ENCODE measurements at places on chromosomes 1 and 21.
A peak's percentile ranks its signal among the peaks of the same experiment; 100 is the strongest.

DNA sequence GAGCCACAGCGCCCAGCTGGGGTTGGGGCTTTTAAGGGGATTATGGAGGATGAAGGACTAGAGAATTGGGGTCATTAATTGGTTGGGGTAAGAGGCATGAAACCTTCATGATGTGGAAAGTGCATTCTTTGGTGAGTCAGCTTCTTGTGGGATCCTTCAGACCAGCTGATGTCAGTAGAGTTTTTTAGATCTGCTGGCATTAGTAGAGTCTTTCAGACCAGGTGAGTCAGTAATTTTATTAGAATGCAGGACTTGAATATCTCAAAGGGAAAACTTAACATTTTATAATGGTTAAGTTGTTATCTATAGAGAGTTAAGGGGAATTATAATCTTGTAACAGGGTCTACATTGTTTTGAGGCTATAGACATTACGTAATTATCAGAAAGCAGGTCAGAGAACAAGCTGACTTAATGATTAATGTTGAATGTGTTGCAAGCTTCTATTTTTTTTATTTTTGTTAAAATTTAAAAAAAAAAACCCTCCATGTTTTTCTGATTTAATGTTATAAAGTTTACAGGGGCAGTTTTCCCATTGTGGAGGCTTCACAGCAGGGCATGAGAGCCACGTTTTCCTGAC is 160.9 kb upstream of the FMN2 start:
- DNase-seq = no peak

- no peak for DNase-seq
Observed at GRCh38 chr1:112712191-112712590, 2.9 kb downstream of the PPM1J start.

GRCh38 chr1:203968761-203969160 is 104.2 kb upstream of the SOX13 start:
- DNase-seq = no peak

- no peak for DNase-seq
Observed at GRCh38 chr1:36771240-36771639, 263.1 kb downstream of the GRIK3 start.

- DNase-seq = no peak
Observed at GRCh38 chr1:94063379-94063778, 57.6 kb downstream of the ABCA4 start.

DNA sequence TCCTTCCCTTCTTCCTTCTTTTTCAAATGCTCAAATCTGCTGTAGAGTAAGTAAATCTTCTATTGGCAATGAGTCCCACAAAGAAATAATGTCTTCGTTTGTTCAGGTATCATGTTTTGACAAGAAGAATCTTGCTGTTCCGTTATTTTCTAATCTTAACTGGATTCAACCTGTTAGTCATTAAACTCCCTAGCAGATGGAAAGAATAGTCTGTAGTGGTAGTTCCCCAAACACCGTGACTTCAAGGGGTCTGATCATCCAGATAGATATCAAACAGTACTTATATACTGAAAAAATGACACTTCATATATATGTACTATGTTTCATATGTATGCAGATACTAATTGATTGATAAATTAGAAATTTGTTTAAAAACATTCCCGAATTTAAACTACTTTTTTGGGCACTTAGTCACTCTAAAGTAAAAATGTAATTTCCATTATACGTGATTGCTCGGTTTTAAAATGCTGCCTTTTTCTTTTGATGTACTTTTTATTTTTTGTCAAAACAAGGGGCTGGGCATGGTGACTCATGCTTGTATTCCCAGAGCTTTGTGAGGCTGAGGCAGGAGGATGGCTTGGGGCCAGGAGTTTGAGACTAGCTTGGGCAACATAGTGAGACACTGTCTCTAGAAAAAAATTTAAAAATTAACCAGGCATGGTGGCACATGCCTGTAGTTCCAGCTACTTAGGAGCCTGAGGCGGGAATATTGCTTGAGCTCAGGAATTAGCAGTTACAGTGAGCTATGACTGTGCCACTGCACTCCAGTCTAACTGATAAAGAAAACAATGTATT is 335.7 kb upstream of the SNX7 start:
- no peak for DNase-seq

- DNase-seq = no peak
Observed at GRCh38 chr1:83794384-83794783, 204.5 kb downstream of the TTLL7 start.

DNA sequence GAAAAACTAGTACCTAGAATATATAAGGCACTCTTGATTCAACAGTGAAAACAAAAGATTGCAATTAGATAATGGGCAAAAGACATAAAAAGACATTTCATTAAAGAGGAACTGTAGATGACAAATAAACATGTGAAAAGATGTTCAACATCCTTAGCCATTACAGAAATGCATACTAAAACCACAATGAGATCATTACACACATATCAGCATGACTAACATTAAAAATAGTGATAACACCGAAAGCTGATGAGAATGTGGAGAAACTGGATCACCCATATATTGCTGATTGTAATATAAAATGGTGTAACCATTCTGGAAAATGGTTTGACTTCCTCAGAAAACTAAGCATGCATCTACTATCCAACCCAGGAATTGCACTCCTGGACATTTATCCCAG is 340.3 kb downstream of the SEC16B start:
- no peak for DNase-seq

- DNase-seq = no peak
Observed at GRCh38 chr1:167672831-167673230, 42.8 kb downstream of the RCSD1 start.

GRCh38 chr1:202317941-202318925 is 23.5 kb downstream of the UBE2T start:
- DNase-seq = no peak

GRCh38 chr1:34610063-34610462 is 144.8 kb upstream of the GJB5 start:
- no peak for DNase-seq

DNA sequence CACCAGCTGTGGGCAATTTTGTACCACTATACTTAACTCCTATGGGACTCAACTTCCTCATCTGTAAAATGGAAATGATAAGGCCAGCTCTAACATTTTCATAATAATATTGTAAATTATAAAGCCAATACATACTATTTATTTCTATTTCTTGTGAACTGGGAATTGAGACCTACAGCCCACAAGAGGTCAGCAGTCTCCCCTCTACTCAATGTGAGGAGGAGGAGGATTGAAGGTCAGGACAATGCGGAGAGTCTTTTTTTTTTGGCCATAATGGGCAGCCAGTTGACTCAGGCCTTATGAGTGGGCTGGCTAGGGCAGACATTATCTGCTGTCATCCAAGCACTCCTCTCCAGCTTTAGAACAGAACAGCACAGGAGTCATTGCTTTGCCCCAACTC is 90.5 kb downstream of the NUF2 start:
- no peak for DNase-seq

GRCh38 chr21:44335266-44336059 is 3.7 kb downstream of the CFAP410 start:
- no peak for DNase-seq

- no peak for DNase-seq
Observed at GRCh38 chr1:181711820-181712219, 228.5 kb downstream of the CACNA1E start.

- DNase-seq = no peak
Observed at GRCh38 chr21:39048574-39048973, 134.7 kb downstream of the PSMG1 start.

GRCh38 chr1:13699936-13700520 is at the start of gene PRDM2:
Gene PRDM2 (plus strand): TSS chr1:13700188. CDS start chr1:13715606, 15,418 bp downstream.
- DNase-seq = no peak

DNA sequence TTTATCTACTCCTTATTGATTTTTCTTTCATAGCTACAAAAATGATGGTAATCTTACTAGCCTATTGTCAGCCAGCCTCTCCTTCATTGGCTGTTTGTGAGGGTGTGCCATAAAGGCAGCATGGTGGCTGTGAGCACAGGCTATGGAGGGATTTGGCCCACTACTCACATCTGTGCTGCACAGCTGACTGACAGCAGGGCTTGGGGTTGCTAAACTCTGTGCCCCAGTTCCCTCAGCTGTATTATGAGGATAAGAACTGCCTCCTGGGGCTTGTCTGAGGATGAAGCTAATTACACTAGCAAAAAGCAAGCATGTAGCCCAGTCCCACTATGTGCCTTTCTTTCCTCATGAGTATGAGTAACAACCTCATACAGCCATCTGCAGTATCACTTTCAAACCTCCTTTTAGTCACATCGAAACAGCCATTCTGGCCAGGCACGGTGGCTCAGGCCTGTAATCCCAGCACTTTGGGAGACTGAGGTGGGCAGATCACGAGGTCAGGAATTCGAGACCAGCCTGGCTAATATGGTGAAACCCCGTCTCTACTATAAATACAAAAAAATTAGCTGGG is 66.2 kb downstream of the COQ8A start:
- no peak for DNase-seq

GRCh38 chr1:47569681-47570470 is 132.0 kb downstream of the FOXD2 start:
- DNase-seq = peak; percentile 66

DNA sequence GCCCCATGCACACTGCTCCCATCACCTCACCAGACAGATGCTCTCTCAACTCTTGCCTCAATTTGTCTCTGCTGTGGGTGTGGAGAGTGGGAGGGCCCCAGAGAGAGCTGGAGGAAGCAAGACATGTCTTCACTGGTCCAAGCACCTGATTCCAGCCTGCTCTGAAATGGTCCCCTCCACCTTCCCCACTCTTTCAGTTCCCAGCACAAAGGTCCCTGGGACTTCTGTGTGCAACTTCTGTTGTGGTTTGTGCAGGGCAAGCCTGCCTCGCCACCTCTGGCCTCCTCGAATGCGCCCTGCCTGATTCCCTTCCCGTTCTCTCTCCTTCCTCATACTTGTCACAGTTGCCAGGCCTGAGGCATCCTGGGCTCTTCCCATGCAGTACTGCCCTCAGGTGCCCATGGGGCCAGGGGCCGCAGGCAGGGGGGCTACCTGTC is 119.3 kb downstream of the SYT2 start:
- no peak for DNase-seq

DNA sequence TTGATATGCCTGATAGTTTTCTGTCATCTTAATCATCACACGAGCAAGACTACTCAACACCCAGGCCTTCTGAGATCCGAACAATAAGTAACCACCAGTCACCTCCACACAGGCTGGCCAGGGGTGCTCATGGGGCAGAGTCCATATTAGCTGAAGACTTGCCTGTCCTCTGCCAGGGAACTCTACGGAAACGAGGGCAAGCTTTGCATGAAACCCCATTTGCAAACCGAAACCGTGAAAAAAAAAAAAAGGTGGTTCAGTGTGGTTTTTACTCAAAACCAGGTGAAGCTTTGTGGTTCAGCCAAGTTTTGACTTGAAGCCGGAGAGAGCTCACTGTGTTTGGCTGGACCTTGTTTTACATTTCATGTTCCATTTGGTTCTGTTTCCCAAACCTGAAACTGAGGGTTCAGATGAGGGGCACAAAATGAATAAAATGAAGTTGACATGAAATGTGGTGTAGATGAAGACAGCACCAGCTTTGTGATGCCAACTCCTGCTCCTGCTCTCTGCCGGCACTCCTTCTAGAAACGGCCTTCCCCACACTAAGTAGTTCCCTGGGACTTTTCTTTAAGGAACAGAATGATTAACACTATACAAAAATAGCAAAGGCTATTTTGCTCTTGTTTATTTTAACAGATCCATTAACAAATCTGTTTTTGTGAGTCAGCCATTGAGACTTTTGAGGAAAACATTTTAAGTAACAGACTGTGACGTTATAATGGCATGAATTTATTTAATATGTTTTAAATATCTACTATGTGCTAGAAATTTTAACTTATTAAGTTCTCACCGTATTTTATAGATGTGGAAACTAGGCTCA is 74.7 kb downstream of the RUNX1 start:
- DNase-seq = no peak

DNA sequence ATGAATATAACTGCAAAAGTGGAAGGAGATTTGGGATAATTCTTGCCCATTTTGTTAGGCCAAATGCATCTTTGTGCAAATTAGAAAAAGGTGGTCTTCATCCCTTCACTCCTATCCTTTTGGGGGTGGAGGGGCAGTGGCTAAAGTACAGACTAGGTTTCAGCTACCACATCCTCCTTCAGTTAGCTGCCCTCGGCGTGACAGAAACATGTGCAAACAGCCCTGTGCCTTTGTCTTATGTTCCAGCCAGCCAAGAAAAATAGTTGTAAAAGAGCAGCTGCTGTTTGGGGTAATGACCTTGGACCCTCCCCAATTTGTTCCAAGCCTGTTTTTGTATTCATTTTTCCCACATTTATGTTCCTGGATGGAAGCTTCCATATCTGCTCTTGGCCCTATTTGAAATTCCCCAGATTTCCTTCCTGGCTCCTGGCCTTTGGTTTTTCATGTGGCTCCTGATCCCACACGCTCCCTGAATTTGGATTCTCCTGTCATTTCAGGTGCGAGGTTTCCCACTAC is 8.3 kb upstream of the LGALS8 start:
- DNase-seq = no peak

- DNase-seq = no peak
Observed at GRCh38 chr1:62395291-62395690, 41.6 kb upstream of the USP1 start.

DNA sequence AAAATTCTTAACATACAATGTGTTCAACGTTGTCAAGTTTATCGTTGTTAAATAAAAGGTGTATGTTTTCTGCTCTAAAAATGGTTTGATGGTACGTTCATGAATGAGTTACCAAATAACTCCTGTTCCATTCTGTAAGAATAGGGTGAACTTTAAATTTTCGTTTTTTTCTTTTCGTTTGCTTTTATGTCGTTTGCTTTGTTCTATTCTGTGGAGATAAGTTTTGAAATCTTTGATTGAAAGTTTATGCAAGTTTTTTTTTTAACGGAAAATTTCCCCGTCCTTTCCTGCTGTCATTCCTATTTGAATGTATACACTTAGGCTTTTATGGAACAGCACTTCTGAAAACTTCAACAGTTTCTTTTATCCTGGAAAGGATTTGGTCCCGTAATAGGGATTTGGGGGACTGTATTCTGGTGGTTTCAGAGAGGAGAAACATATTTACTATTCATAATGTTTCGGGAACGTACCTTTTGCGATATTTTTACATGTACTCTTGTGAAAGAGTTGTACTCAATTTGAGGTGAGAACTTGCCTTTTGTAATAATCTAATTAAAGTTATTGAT is 1.7 kb downstream of the DR1 start:
- no peak for DNase-seq

GRCh38 chr21:29812947-29813346 is 126.8 kb downstream of the GRIK1 start:
- no peak for DNase-seq

GRCh38 chr1:50595874-50596273 is 172.6 kb upstream of the DMRTA2 start:
- no peak for DNase-seq

GRCh38 chr21:38433471-38433870 is 64.8 kb downstream of the ERG start:
- DNase-seq = no peak

GRCh38 chr1:200506471-200506870 is 96.6 kb upstream of the ZNF281 start:
- no peak for DNase-seq

- DNase-seq = no peak
Observed at GRCh38 chr21:37753122-37753599, 163.1 kb downstream of the KCNJ6 start.

GRCh38 chr21:31879911-31880310 is 7.1 kb downstream of the HUNK start:
- no peak for DNase-seq
